ENCODE measurements at places on chromosomes 5 and 9.

DNA sequence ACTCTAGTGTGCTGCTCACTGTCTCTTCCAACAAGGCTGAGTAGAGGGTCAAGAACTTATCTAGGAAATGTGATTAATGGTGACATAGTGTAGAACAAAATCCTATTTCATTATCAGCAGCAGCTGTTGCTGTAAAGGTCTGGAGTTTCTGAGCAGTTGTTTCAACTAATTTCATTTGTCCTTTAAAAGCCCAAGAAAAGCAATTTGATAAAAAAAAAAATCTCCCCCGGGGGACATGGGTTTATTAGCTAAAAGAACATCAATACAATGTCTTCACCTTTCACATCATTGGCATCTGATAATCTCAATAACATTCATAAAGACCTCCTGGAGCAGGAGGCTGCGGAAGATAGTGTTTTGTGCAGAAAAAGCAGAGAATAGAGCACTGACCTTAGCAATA is 468.1 kb downstream of the KCTD16 start:
- no peak for DNase-seq

GRCh38 chr9:101403516-101404285 is 5.0 kb downstream of the ZNF189 start:
- no peak for DNase-seq

GRCh38 chr9:114004221-114004716 is 73.8 kb downstream of the AMBP start:
- DNase-seq = no peak

- no peak for DNase-seq
These were observed 88.2 kb upstream of the OSMR start for GRCh38 chr5:38757451-38758245.

DNA sequence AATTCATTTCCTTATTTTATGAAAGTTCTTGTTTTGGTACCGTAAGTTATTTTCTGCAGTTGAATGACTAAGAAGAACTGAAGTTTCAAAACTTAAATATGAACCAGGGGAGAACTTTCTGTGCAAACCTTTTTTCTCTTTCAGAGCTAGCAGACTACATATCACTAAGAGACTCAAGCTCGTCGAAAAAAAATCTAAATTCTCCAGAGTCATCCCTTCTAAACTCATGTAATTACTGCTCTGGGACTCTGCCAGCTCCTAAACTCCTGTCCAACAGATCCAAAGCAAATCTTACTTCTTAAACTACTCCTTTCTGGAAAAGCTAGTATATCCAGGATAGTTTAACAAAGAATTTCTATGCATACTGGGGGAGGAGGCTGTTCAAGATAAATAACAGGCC is 87.0 kb upstream of the NR5A1 start:
- no peak for DNase-seq

GRCh38 chr5:154767576-154767975 is 12.4 kb downstream of the LARP1 start:
- DNase-seq = no peak

- DNase-seq = no peak
These were observed 3.7 kb downstream of the HNRNPH1 start for GRCh38 chr5:179619776-179620175.
